ENCODE measurements at places on chromosomes 7 and 10.

- DNase-seq = no peak
Observed at GRCh38 chr10:76916536-76916935, 721.1 kb downstream of the KCNMA1 start.

- DNase-seq = no peak
Observed at GRCh38 chr7:133360201-133360600, 107.3 kb downstream of the EXOC4 start.

GRCh38 chr7:69663911-69664832 is 65.9 kb downstream of the AUTS2 start:
- DNase-seq = no peak

DNA sequence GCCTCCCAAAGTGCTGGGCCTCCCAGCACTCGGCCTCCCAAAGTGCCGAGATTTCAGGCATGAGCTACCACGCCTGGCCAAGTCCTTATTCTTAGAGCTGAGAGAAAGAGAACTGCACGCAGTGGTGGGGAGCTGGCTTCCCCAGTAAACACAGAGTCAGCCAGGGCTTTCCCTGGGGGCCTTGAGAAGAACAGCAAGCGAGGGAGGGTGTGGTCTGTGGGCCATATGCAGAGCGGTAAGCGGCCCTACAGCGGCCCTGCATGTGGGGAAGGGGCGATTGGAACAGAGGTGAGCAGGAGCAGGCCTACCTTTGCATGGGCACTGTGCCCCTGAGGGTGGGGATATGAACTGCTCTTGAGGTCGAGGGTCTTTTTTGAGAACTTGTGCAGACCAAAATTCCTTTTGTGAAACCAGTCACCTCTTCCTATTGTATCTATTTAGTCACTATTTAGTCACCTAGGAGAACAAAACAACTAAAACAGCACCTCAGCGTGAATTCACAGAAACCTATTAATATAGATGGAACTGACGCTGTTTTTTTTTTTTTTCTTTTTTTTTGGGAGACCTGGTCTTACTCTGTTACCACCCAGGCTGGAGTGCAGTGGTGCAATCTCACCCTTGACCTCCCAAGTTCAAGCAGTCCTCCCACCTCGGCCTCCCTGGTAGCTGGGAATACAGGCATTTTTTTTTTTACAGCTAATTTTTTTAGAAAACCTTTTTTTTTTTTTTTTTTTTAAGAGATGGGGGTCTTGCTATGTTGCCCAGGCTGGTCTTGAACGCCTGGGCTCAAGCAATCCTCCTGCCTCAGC is 36.9 kb upstream of the SH2D4B start:
- DNase-seq = no peak

DNA sequence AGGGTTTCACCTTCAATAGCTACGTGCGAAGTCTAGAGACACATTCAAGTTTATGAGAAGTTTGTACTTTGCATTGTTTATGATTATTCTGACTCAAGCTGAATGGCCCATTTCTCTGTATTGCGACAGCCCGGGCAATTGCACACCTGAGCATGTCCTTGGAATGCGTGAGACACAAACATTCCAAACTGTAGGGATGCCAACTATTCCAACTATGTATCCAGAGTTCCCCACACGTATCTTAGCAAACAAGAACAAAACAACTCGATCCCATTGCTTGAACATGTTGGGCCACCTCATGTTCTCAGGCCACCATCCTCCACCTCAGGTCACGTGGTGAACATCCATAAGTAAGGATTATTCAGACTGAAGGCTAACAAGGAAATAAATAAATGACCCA is 51.4 kb upstream of the EGFR start:
- no peak for DNase-seq

- no peak for DNase-seq
Observed at GRCh38 chr10:86821388-86821999, 65.1 kb downstream of the BMPR1A start.

DNA sequence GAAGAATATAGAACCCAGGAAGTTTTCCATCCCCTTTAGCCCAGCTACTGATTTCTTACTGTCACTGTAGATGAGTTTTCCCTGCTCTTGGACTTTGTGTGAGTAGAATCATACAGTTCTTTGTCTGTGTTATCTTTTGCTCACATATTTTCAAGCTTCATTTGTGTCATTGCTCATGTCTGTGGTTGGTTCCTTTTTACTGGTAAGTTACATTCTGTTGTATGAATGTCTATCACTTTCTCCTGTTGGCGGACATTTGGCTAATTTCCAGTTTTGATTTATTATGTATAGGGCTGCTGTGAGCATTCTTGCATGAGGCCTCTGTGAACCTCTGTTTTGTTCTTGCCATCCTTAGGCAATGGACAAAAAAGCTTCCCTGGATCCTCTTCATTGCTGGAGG is 5.3 kb downstream of the GLRX3 start:
- no peak for DNase-seq

All from MV-4-11 (cell line).